ENCODE measurements at places on chromosomes 7 and 10.

- no peak for DNase-seq
These were observed 3.6 kb downstream of the PRKAR2B start for GRCh38 chr7:107047902-107048782.

- DNase-seq, result no peak
These were observed 15.3 kb downstream of the EPHB6 start for GRCh38 chr7:142870147-142870559.

GRCh38 chr7:101817471-101818286 is at the start of gene CUX1:
Gene CUX1, plus strand, starts transcription at chr7:101817626. Its CDS starts 14 bp downstream, at chr7:101817640.
- DNase-seq, result no peak

GRCh38 chr10:88330174-88330573 is 252.9 kb downstream of the RNLS start:
- DNase-seq, result no peak

GRCh38 chr7:106223156-106223555 is 61.6 kb downstream of the NAMPT start:
- DNase-seq, result no peak

GRCh38 chr7:130972201-130972600 is 238.2 kb upstream of the KLF14 start:
- no peak for DNase-seq
